Fibroblast of skin of right quadriceps (primary cell): ENCODE measurements at places on chromosomes 4 and X.

GRCh38 chr4:121860121-121860520 lies 10.2 kb downstream of the BBS7 start:
- DNase-seq, result no peak

DNA sequence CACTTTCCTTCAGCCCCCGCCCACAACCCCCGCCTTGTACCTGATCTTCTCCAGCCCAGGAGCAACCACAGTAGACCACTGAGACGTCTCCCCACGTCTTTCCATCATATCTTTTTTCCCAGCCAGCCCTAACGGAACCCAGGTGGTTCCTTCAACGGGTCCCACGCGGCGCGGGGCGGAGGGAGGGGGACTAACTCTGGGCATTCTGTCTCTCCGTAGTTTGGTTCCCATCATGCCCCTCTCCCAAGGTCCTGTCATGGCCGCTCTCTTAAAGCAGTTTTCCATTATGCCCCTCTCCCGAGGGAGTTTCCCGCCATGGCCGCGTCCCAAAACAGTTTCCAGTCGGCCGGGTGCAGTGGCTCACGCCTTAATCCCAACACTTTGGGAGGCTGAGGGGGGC lies 21.5 kb upstream of the TBL1X start:
- DNase-seq, result no peak

DNA sequence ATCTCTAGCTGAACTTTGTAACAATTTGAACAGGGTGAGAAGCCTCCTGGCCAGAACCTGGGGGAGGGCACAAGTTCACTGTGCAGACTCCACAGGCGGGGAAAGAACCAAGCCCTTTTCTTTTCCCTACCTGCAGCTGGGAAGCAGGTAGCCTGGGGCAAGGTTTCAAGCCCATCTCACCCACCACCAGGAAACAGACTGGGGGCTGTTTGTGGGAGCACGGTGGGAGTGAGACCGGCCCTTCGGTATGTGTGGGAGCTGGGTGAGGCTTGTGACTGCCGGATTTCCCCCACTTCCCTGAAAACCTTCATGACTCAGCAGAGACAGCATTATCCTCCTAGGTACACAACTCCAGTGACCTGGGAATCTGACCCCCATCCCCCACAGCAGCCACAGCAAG lies 211.7 kb downstream of the ZNF674 start:
- no peak for DNase-seq

- DNase-seq, result peak; percentile 17
Observed at GRCh38 chr4:38621028-38621684, 42.8 kb upstream of the KLF3 start.

- DNase-seq, result peak; percentile 43
Observed at GRCh38 chr4:77240469-77241066, 83.6 kb downstream of the CCNG2 start.

DNA sequence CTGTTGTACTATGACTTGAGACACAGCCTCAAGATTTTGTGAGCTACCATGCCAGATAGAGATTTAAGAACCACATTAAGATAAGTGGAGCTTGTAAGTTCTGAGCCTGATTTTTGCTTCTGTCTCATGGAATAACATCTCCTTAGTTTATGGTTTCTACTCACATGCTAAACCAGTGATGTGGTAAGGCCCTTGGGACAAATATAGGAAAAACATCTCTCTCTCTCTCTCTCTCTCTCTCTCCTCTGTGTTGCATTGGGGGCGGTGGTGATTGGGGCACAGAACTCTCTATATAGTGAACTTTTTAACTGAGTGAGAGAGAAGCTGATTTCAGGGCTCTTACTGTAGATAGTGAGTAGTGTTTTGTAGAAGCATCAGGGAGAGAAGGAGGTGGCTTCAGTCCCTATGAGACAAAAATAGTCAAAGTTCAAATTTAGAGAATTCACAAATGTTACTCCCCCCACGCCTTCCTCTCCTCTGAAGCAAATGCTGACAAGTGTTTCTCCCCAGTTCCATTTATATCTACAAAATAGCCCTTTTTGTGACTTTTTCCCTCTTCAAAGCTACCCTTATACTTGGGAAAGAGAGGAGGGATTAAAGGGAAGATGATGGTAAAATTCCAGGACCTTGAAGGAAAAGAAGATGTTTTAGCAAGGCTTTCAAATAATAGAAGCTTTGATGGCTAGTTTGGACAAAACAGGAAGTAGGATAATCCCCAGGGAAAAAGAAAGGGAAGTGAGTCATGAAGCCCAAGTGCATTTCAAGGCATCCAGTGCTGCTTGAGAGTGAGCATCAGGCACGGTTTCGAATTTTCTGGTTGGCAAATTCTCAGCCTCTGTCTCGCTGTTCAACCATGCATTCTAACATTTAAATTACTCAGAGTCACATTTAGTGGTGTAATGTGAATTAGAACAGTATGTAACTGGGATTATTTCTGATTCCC lies 134.3 kb upstream of the AP1S2 start:
- DNase-seq, result peak; percentile 90

DNA sequence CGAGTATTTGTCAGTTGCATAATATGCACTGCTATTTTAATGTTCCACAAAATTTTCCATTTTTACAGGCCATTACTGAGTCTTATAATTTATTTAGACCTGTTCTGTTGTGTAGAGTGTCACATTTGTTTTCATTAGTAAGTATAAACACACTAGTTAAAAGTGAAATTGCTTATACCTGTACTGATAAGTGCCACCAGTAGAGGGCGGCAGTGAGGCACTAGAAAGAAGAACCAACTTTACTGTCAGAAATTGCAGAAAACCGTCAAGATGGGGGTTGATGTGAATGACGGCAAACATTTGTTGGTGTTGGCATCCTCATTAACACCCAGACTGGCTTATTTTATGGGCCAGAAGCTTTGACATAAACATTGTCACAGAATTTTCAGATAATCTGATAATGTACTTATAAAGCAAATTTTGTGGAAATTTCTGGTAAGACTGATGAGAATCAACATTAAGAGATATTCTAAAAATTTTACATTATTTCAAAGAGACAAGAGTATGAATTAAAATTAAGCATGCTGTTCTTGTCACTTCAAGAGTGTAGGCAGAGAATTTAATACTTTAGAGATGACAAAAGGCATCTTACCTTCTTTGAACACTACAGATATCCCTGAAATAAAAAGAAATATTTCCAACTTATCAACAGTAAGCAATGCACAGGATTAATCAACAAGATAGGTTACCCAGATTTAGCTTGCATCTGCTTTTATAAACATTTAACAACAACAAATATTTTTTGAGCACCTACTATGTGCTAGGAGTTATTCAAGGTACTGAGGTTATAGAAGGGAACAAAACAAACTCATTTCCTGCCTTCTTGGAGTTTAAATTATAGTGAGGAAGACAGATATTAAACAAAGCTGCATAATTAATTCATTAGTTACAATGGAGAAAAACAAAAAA lies 24.9 kb downstream of the ALPK1 start:
- peak; percentile 43 for DNase-seq

DNA sequence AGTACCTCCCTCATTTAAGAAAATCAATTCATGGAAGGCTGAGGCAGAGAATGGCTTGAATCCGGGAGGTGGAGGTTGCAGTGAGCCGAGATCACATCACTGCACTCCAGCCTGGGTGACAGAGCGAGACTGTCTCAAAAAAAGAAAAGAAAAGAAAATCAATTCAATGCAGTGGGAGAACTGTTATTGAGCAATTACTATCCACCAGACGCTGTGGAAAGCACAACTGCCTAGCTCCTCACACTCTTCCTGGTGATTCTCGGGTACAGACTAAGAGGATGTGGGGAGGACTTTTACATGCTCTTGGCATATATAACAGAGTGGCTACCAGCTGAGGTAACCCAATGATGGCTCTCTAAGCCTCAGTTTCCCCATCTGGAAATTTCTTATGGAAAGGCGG lies 2.7 kb upstream of the TMSB4X start:
- no peak for DNase-seq

GRCh38 chrX:106862972-106863688 lies 40.0 kb downstream of the RIPPLY1 start:
- peak; percentile 0 for DNase-seq

GRCh38 chrX:118720058-118720707 lies 7.2 kb upstream of the IL13RA1 start:
- no peak for DNase-seq

GRCh38 chr4:164997324-164997723 lies 19.9 kb upstream of the TRIM61 start:
- no peak for DNase-seq

DNA sequence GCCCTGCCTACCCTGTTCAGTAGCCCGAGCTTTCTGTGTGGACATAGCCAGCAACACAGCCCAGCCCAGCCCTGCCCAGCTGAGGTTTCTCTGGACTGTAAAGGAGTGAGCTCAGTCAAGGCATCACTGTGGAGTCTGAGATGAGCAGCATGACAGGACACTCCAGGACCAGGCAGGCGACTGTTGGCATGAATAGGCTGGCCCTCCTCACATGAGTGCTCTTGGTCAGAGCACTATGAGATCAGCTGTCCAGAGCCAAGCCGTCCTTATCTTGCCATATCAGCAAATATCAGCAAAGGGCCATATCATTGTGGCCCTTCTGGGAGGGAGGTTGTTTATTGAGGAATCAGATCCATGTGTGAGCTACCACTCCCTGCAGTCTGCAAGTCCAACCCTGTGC lies 30.9 kb downstream of the REELD1 start:
- no peak for DNase-seq

DNA sequence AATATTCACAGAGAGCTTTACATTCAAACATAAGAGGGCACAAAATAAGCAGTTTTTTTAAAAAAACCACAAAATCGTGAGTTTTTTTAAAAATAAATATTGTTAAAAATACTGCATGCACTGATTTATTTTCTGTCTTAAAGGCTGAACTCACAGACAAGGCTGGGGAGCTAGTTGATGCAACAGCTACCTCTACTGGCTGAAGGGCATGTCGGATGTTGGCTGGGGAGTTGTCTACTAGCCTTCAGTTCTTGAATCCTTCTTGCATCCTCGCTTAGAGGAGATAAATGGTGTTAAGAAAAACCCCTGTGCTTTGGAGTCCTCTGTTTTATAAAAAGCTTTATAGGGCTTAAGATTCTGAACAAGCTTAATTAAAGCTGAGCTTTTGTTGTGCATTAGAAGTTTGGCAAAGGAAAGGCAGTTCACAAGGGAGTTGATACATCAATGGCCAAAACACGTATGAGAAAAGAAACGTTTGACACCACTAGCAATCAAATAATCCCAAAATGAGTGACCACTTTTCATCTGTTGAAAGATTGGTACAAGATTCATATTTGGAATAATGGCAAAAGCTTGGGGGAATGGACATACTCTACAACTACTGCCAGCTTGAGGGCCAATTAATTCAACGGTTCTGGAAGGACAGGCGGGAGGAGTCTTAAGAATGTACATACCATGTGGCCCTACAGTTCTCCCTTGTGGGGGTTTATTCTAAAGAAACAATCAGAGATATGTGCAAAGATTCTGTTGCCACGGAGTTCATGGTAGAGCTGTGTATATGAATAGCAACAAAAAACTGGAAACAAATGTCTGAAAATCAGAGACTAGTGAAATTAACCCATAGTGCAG lies 94.7 kb downstream of the SEL1L3 start:
- DNase-seq, result peak; percentile 64

DNA sequence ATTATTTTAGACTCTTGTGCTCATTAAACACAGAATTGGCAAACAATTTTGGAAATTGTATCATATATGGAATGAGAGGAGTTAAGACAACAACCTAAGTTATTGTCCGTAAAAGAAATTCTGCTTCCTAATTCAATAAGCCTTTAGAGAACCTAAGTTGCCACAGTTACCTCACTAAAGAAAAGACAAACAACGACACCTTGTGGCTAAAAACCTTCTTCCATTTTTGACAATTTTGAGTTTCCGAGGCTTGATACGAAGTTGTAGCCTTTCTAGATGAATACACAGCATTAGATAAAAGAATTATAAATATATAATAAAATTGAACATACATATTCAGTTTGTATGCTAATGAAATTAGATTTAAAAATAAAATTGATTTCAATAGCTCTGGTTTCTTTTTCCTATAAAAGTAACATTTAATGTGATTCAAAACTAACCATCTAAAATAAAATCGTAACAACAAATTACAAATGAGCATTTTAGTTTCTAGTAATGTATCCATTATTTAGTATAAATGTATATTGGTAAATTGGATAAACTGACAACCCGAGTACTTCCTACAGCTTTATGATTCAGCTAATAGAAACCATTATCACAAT lies 275.1 kb downstream of the GPM6A start:
- DNase-seq, result peak; percentile 65
